ENCODE measurements at places on chromosomes 7 and 10.
A peak's percentile ranks its signal among the peaks of the same experiment; 100 is the strongest.

DNA sequence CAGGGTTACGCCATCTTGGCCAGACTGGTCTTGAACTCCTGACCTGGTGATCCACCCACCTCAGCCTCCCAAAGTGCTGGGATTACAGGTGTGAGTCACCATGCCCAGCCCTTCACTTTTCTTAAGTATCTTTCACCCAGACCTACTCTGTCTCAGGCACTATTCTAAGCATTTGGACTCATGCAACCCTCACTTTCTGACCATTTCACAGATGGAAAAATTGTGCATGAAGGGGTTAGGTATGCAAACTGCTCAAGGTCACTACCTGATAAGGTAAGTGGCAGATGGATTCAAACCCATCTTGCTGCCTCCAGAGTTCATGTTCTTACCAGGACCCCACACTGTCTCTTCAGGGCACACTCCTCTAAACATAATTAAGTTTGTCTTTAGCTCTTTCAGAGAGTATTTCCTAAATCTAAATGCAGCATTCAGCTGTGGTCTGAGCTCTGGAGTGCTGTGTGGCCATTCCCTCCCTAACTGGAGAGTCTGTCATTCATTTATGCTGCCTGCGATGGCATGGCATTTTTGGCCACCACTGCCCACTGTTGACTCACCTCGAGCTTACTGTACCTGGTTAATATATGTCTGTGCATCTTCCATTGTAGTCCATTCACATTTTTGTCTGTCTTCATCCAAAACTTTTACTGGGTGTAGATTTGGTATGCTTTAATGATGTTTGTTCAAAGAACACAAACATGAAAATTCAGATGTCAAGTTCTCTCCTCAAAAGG lies 88.4 kb downstream of the CCDC71L start:
- DNase-seq, result no peak

DNA sequence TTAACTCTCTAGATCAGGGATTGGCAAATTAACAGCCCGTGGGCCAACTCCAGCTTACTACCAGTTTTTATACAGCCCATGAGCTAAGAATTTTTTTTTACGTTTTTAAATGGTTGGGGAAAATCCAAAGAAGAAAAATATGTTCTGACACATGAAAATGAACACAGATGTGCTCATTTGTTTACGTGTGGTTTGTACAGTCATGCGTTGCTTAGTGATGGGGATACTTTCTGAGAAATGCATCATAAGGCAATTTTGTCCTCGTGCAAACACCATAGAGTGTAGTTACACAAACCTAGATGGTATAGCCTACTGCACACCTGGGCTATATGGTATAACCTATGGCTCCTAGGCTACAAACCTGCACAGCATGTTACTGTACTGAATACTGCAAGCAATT lies 8.3 kb upstream of the SMKR1 start:
- DNase-seq, result no peak

- DNase-seq, result no peak
Observed at GRCh38 chr7:76333511-76334101, 25.2 kb downstream of the YWHAG start.

DNA sequence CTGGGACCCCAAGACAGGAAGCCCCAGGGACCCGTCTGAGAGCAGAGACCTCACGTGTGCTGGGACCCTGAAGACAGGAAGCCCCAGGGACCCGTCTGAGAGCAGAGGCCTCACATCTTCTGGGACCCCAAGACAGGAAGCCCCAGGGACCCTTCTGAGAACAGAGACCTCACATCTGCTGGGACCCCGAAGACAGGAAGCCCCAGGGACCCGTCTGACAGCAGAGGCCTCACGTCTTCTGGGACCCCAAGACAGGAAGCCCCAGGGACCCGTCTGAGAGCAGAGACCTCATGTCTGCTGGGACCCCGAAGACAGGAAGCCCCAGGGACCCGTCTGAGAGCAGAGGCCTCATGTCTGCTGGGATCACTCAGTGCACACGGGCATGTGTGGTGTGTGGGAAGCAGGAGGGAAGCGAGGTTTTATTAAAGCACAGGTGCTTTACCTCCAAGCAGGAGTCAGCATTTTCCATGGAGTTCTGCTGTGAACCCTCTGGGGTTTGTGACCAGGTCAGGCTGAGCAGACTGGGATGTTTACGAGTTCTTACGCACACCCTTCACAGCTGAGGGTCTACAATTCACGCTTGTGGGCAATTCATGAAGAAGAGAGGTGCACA lies 590.6 kb downstream of the DNAJB6 start:
- DNase-seq, result no peak

DNA sequence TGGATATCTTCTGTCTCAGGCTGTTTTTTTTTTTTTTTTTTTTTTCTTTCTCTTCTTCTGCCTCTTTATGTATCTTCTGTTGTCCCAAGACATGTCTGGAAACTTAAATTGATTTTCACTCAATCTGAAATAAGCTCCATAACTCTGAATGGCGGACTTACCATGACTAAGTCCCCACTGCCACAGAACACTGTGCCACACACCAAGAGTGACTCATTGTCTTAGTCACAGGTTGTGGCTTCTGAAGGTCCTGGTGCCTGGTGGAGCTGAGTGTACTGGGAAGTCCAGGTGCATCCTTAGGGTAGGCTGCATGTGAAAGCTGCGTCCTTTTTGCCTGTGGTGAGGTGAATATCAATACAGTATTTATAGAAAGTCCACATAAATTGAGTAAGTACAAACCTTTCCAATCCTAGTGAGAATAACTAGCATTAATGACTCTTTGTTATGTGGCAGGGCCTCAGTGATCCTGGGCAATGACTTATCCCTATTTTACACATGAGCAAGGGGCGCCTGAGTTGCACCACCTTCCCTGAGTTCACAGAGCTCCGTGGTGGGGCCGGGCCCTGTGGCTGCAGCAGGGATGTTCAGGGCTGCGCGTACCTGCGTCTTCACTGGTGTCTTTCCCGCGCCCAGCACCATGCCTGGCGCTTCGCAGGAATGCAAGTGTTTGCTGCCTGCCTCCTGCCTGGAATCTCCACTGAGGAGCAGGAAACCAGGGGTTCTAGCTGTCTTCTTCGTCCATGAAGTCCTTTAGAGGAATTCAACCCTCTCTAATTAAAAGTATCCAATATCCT lies 4.3 kb downstream of the PFKP start:
- DNase-seq, result no peak

DNA sequence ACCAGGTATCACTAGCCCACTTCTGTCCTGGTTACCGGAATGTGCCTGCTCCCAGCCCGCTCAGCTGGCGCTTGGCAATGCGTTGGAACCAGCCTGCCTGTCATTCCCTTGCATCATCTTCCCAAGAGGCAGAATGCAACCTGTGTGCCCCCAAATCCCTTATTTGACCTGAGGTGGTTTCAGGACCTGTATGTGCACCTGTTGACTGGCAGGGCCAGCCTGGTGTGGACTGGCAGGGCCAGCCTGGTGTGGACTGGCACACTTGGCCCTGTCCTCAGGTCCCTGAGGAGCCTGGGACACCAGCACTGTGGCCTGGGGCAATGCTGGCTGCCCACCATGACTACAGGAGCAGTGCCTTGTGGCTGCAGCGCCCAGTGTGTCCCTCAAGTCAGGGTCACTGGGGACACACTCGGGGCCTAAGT lies 38.2 kb downstream of the ZNF467 start:
- DNase-seq, result no peak

DNA sequence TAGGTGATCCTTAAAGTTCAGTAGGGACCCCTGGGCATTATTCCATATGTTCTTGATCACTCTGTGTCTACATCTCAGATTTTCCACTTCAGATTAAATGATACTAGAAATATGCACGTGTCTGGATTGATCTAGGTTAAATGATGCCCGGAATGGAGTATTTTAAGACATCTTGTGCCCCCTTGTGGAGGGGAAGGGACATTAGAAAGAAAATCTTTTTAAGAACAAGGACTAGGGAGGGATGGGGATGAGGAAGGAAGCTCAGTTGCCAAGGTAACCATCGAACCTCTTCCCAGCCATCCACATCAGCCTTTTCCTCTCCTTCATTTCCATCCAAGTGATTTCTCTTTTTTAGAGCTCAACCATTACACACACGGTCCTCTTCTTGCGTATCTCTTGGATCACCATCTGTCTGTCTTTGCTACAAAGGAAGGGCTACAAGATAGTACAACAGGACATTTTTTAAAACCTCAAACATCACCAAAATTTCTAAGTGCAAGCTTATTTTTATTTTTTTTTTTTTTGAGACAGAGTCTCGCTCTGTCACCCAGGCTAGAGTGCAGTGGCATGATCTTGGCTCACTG lies 40.5 kb downstream of the PRSS2 start:
- peak; percentile 25 for DNase-seq

GRCh38 chr10:128938558-128938957 lies 528.5 kb upstream of the MGMT start:
- DNase-seq, result no peak

DNA sequence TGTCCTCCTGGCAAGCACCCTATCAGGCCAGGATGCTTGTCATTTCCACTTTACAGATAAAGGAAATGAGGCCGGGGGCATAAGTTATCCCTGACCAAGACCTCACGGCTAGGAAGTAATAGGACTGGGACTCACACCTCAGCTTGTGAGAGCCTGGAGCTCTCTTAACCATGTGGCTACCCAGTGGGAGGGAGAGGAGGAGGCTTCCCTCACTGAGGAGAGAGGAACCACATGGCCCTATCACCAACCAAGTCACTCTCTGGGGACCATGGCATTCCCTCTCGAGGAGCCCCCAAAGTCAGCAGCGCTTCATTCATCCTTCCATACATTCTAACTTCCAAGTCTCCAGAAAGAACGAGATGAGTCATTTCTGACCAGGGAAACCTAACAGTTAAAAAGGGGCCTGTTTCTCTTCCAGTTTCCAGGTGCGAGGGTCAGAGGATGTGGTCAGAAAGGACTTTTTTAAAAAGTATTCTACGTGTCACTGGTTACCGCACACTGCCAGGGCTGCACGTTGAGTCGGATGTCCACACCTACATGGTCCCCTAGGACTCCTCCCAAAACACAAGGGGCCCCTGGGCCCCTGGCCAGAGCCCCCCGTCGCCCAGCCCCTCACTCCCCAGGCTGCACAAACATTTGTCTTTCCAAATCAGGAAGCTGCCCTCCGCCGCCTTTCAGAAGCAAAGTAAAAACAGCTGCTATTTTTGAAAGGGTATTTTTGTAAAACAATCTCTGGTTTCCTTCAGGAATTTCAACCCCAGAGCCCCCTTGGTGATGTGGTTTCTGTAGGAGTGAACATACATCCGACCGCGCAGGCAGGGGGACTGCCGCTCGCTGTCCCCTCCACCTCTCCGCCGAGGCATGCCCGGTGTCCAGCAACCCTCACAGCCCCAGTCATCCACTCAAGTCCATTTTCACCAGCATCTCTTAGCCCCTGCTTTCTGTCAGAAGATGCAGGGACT lies 128.2 kb upstream of the CHST15 start:
- DNase-seq, result no peak

GRCh38 chr10:62166331-62167131 lies 102.1 kb downstream of the RTKN2 start:
- no peak for DNase-seq

DNA sequence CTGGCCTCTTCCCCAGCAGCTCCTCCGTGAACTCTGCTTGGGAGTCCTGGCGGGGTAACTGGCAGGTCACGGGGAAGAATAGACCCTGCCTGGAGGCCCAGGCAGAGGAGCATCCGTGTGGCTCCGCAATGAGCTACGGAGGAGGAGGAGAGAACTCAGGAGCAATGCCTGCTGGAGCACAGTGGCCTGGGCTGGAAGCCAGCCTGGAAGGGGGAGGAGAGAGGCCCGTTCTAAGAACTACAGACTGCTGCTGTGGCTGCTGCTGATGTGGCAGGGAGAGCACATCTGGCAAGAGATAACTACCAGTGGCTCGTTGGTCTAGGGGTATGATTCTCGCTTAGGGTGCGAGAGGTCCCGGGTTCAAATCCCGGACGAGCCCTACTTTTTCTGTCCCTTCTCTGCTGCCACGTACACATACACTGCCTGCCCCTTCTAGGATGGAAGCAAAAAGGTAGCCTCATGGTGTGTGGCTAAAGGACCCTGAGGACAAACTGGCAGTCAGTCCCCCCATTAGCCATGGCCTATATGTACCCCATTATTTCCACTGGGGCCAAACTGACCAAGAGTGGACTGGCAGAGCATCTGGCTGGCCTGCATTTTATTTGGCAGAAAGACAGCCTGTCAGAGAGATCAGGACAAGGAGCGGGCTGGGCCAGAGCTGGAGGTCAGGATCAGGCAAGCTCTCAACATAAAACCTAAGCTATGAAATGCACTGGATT lies 7.7 kb upstream of the OPN1SW start:
- no peak for DNase-seq

GRCh38 chr10:118708571-118708970 lies 46.2 kb downstream of the CACUL1 start:
- no peak for DNase-seq

DNA sequence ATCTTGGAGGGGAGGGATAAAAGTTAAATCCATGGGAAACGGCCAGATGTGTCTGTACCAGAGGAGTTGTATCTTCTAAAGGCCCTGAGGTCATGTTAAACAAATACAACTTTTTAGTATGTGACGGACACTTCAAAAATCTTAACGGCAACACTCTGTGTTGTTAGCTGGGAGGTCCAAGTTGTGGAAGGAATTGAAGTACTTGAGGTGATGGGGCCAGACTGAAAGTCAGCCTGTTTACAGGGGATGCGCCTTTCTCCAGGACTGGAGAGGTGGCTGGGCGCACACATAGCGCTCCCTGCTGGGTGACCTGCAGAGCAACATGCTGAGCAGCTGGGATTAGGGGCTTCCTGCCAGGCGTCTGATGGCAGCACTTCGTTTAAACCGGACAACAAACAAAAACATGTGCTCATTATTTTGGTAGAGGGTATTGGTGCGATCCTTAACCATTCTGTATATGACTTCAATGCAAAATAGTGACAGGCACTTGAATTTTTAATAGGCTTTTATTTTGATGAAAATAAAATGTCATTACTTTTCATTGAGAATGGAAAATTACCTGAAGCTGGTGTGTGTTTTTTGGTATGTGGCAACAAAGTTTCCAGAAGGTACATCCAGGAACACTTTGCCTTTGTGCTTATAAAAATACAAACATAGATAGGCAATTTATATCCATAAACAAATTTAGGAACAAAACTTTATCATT lies 198.2 kb downstream of the MLLT10 start:
- no peak for DNase-seq

GRCh38 chr7:93955304-93955703 lies 33.8 kb downstream of the GNG11 start:
- no peak for DNase-seq
